Activated CD4-positive, alpha-beta T cell treated with anti-CD3 and anti-CD28 coated beads for 4 hours (primary cell): ENCODE measurements at places on chromosomes 5 and 9.
A peak's percentile ranks its signal among the peaks of the same experiment; 100 is the strongest.

DNA sequence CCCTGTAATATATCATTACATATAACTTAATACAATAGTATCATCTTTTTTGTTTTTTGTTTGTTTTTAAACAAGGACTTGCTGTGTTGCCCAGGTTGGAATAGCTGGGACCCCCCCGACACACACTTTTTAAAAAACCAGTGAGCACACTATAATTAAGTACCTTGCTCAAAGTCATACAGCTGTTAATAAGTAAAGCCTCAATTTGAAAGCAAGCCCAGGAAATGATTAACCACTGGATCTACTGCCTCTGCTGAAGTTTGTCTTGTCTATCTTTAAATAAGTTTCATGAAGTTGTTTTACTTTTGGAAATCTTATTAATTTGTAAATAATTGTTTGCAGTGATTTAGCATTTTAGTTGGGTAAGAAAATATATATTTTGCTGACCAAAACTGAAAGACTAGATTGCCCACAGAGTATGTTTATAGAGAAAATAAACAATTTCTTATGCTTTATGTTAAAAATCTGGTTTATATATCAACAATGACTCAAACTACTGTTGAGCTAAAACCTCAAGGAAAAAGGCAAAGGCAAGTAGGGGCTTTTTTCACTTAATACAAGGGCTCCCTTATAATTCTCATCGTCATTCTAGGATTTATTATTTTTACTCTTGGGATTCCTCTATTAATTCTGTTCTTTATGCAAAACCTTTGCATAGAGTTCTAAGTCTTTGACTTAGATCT, 5.8 kb upstream of the CARNMT1 start:
- DNase-seq, result no peak

GRCh38 chr9:119533504-119533903, 164.3 kb upstream of the BRINP1 start:
- DNase-seq, result no peak

GRCh38 chr5:143212261-143212660, 191.2 kb downstream of the NR3C1 start:
- DNase-seq, result no peak

DNA sequence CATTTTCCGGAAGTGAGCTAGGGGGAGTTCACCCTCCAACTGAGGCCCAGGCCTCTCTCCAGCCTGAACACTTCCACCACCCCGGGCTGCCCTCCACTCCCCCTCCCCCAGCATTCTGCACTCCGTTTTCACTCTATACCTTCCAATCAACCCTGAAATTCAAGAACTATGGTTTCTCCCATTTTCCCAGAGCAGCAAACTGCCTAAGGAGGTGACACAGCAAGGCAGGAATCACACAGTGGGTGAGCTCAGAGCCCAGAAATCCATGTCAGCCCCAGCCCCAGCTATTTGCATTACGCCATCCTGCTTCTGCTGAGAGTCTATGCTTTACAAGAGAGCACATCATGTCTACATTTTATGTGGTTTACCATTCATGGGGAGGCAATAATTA, 11.9 kb downstream of the MSX2 start:
- no peak for DNase-seq

- DNase-seq, result no peak
Observed at GRCh38 chr9:4243877-4244812, 55.7 kb downstream of the GLIS3 start.

DNA sequence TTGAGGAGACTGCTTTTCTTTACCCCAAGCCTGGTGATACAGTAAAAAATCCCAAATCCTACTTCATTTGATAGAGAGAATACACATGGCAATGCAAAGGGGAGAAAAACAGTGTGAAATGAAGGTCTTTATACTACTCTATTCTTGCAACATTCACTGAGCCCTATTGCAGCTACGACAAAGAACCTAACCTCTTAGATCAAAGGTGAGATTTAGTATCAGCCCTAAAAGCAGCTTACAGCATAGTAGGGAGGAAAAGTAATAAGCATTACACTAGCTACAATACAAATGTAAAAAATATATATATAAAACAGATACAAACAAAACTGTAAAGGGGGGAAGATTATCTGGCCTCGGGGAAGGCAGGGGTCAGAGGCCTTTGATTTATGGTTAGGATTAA, 147.1 kb downstream of the MAPKAP1 start:
- no peak for DNase-seq

GRCh38 chr5:120527251-120527650, 63.2 kb downstream of the PRR16 start:
- no peak for DNase-seq

GRCh38 chr5:133428072-133428660, 184.2 kb downstream of the FSTL4 start:
- no peak for DNase-seq

DNA sequence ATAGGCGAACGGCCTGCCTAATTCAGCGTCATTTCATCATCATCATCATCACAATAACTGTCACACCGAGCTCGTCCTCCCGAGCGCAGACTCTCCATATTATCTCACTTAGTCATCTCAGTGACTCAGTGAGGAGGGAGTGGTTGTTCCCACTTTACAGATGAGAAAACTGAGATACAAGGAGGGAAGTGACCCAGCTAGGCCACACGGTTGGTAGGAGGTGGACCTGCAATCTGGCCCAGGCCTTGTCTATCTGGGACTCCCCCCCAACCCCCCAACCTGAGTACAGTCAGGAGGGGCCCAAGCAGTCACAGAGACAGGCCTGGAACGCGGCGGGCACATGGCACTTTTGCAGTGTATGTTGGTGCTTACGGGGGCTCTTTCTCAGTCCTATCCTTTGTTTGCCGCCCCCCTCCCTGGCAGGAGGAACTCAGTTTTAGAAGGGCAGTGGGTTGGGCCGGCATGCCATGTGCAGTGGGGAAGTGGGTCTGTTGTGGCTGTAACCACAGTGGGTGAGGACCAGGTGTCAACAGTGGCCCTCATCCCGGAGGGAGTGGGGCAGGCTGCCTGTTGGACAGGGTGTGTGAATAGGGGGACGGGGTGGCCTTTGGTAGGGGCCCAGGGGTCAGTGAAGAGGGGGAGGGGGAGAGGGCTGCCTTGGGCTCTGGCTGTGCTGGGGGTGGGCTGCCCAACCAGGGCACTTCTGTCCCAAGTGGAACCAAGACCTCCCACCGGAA, 1.7 kb upstream of the RXRA start:
- DNase-seq, result no peak

DNA sequence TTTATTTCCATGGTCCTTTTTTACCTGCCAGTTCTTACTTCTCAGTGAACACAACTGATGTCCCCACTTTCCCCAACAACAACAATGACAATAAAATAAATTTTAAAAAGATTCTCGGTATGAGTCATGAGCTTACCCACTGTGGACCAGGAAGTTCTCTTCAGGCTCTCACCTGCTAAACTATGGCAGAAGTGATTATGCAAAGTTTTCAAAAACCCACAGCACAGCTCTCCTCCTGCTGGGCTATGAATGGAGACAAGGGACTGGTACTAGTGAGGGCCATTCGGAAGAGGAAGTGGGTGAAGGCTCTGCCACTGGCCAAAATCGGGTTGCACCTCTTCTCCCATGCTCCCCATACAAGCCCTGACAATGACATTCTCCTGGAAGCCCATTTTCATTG, 429.4 kb downstream of the PIK3R1 start:
- DNase-seq, result no peak

DNA sequence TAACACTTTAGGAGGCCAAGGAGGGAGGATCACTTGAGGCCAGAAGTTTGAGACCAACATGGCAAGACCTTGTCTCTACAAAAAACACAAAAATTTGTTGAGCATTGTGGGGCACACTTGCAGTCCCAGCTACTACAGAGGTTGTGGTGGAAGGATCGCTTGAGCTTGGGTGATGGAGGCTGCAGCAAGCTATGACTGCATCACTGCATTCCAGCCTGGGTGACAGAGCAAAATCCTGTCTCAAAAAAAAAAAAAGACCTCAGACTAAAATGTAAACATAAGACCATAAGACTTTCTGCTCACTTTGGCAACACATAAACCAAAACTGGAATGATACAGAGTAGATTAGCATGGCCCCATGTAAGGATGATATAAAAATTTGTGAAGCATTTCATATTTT, 24.6 kb upstream of the NANS start:
- no peak for DNase-seq

DNA sequence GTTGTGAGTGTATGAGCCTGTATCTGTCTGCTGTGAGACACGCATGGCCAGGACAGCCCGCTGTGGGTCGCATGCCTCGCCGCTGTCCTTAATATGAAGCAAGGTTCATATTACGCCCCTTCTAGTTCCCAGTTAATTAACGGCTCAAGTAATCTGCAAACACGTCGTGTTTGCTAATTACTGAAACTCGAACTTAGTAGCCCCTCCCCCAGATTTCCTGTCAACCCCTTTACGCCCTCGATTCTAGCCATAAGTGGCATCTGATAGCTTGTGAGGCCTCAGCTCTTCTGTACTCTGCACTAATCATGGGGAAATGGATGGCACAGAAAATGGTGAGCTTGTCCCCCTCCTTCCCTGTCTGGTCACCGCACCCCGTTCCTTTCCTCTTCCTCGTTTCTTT, 116.9 kb upstream of the OTULINL start:
- DNase-seq, result no peak

DNA sequence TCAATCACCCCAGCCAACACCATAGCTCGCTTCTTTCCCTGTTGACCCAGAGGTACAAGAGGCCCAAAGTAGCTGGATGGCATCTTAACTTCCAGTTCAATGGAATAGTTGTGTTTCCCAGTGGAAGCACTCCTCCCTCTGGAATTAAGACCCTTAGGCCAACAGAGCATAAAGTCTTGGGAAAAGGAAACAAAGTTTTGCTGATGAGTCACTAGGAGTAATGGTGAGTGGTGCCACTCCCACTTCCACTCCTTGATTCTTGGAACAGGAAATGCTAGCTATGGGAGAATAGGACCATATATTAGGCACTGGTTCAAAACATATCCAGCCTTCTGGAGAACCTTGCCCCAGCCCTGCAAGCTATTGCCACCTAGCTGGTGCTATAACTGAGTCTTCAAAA, 44.7 kb upstream of the LMX1B start:
- no peak for DNase-seq

DNA sequence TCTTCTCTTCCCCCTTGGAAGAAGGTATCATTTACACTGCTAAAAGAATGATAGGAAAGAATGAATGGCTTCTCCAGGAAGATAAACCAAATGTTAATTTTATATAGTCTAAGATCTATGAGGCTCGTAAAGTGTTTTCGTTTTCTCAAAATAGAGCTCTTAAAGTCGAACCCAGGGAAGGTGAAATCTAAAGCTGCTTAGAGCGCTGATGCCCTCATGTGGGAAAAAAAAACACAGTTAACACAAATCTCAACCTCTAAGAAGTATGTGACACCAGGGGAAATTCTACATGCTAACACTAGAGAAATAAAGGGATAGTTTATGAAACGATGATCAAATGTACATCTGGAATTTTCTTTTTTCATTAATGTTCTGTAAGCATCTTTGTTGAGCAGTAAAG, 257.9 kb downstream of the RASEF start:
- no peak for DNase-seq

GRCh38 chr9:88991066-88992034, at the start of gene S1PR3:
Gene S1PR3, plus strand, starts transcription at chr9:88991468. Its CDS starts 9,733 bp downstream, at chr9:89001201.
- peak; percentile 35 for DNase-seq

GRCh38 chr5:180373870-180374269, 20.7 kb upstream of the GFPT2 start:
- DNase-seq, result no peak

- no peak for DNase-seq
Observed at GRCh38 chr5:148005788-148006520, 57.8 kb upstream of the SPINK5 start.

DNA sequence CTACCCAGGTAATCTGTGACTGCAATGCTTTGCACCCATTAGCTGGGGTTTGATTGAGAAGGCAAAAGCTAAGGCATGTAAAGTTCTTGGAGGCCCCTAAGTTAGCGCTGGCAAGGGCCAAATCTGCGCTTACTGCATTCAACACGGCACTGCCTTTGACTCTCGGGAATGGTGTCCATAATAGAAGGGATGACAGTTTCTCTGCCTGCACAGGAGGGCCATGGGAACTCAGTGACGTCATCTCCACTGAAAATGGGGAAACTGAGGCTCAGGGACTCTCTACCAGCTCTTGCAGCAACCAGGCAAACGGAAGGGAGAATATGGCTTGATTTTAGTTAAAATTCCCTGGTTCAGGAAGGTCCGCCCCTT, 487 bp downstream of the SPATA24 start:
- no peak for DNase-seq

DNA sequence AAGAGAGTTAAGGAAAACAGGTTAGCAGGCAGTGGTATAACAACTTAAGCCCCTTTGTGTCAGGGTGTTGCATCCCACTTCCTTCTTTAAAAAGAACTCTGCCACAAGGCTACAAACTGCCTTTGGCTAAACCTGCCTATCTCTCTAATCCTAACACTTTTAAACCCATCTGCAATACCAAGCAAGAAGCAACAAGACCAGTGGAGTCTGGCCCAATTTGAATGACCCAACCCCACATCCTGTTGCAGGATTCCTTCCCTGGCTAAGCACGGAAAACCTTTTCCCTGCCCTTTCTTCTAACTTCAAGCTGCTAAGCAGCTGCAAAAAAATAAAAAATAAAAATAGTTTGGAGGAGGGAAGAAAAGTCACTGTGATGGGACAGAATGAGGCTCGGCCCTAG, 27.1 kb downstream of the ABCA1 start:
- DNase-seq, result no peak
